ENCODE measurements at places on chromosomes 12 and 14.

- DNase-seq, result no peak
Measured at GRCh38 chr12:6120796-6121473, 3.5 kb downstream of the VWF start.

- DNase-seq, result no peak
Measured at GRCh38 chr12:115013236-115013981, 329.4 kb upstream of the TBX3 start.

DNA sequence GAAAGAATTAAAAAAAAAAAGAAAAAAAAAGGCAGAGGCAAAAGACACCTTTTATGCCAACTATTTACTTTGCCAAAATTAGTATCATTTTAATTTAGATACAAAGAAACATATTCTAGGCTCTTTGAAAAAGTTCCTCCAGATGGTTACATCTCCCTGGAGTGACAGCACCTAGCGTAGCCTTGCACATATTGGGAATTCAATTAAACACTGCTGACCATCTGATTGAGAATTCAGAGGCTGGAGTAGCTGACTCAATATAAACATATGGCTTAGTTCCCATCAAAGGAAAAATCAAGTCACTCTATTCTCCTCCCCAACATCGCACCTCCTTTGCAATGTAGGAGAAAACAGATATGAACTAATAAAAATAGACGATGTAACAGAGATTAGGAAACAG is 36.4 kb downstream of the ANKS1B start:
- DNase-seq, result no peak

GRCh38 chr12:22722779-22723178 is 97.8 kb downstream of the ETNK1 start:
- no peak for DNase-seq

- no peak for DNase-seq
Measured at GRCh38 chr12:94336211-94336925, 123.3 kb downstream of the CEP83 start.

GRCh38 chr12:105218434-105218833 is 17.5 kb downstream of the APPL2 start:
- DNase-seq, result no peak

- no peak for DNase-seq
Measured at GRCh38 chr12:12445882-12446181, 89.0 kb downstream of the BORCS5 start.

- DNase-seq, result no peak
Measured at GRCh38 chr12:16606201-16606849, 363 bp upstream of the LMO3 start.

DNA sequence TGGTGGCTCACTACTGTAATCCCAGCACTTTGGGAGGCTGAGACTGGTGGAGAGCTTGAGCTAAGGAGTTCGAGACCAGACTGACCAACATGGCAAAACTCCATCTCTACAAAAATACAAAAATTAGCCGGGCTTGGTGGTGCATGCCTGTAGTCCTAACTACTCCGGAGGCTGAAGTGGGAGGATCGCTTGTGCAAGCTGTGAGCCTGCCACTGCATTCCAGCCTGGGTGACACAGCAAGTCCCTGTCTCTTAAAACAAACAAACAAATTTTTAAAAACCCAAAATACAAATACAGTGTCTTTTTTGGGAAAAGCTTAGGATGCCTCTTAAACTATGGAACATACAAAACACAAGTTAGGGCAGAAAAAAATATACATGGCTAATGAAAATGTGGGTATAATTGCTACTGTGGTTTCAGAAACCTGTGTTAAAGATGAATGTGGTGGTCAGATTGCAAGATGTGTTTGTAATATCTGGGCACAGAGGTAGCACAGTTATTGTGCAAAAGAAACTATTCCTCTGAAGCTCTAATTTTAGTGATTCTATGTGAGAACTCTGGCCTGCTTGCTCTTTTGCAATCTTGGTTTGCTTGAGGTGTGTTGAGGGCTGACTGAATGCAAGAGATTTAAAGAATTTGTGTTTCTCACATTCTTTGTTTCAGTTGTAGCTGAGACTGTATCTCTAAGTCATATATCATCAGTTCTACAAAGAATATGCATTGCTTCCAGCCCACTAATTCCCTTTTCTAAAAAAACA is 3.9 kb upstream of the HSPA2 start:
- DNase-seq, result no peak

DNA sequence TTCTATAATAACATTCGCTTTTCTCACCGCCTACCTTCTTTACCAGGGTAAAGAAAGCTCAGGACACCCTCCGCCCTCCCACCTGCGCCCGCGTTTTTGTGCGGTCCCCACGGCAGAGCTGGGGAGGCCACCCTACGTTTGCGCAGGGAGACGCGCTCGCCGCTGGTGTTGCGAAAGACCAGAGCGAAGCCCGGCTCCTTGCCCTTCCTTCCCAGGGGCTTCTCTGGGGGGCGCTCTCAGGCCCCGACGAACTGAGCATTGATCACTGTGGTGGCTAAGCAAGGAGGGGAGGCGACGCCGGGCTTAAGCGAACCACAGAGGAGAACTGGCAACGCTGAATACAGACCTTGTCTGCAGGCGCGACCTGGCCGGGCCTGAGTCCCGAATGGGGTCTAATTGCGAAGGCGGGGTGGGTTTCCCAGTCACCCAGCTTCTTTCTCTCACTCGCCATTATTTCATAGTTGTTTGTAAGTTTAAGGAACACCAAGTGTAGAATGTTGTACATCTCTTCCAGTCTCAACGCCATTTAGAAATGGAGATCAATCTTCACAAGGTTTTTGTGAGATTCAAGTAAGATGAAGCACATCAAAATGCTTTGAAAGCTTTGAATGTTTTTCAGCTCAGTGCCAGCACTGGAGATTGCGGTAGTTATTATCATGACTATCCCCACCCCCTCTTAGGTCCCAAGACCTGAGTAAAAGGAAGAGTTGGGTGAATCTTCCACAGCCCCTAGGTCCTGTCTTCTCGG is 1.7 kb upstream of the NKX2-1 start:
- no peak for DNase-seq

- DNase-seq, result no peak
Measured at GRCh38 chr14:57549016-57549564, 55.4 kb upstream of the CCDC198 start.

Data from effector memory CD4-positive, alpha-beta T cell (primary cell).